ENCODE measurements at places on chromosomes 2 and 18.
A peak's percentile ranks its signal among the peaks of the same experiment; 100 is the strongest.

GRCh38 chr2:135037831-135038230 is 9.4 kb downstream of the MAP3K19 start:
- H3K27me3 ChIP-seq: no peaks in the 10 kb centered on the region
- H3K36me3 ChIP-seq: no peaks in the 10 kb centered on the region
- H3K4me1 ChIP-seq: no peaks in the 10 kb centered on the region
- H3K27ac ChIP-seq: no peak overlapping the region

DNA sequence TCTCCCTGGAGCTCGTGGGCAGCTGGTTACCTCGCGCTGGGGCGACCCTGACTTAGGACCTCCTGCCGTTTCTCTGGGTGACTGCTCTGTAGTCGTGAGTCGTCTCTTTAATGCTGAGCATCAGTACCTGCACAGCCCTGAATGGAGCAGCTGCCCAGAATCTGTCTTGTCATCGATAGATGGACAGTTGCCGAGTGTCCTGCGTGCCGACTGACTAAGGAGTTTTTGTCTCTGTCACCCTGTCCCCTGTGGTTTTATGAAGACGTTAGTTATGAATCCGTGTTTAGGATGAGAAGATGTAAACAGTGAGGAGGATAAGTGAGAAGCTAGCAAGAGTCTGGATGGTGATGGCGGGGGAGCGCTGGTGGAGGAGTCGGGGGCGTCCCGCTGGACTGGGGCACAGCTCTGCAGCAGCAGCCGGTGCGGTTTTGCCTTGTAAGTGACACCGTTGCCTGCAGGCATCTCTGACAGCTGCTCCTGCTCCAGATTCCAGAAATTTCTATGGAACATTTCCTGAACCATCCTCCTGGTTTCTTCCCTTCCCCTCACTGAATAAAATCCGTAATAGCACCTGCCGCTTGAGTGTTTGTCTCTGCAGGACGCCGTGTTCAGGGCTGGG is 13.3 kb downstream of the AGAP1 start:
- no peak overlapping the region for H3K27ac ChIP-seq
- H3K4me3 ChIP-seq: no peak overlapping the region
- H3K27me3 ChIP-seq: no peaks in the 10 kb centered on the region

DNA sequence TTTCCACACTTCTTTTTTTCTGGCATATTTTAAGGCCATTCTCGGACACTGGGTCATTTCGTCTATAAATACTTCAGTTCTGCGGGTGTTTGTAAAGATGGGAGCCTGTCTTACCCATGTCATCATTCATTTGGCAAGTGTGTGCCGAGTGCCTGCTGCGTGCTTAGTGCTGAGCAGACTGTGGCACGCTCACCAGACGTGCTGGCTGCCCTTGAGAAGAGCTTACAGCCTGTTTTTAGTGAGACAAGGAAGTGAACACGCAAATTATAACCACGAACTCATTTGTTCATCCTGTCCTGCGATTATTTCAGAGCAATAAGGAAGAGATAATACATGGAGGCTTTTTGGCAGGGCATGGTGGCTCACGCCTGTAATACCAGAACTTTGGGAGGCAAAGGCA is 10.4 kb upstream of the STON1 start:
- no peaks in the 10 kb centered on the region for H3K27me3 ChIP-seq
- no peaks in the 10 kb centered on the region for H3K4me1 ChIP-seq
- no peak for DNase-seq

- H3K36me3 ChIP-seq: no peaks in the 10 kb centered on the region
- DNase-seq: no peak
- H3K27ac ChIP-seq: no peak overlapping the region
- H3K27me3 ChIP-seq: no peaks in the 10 kb centered on the region
- H3K4me3 ChIP-seq: no peak overlapping the region
- no peaks in the 10 kb centered on the region for H3K4me1 ChIP-seq
Observed at GRCh38 chr2:8641301-8641965, 40.4 kb upstream of the ID2 start.

GRCh38 chr2:225534697-225535096 is 135.2 kb downstream of the NYAP2 start:
- no peaks in the 10 kb centered on the region for H3K4me1 ChIP-seq
- DNase-seq: no peak
- no peak overlapping the region for H3K4me3 ChIP-seq
- H3K36me3 ChIP-seq: no peaks in the 10 kb centered on the region
- no peaks in the 10 kb centered on the region for H3K27me3 ChIP-seq

GRCh38 chr2:223474893-223475292 is 127.3 kb downstream of the SCG2 start:
- H3K27me3 ChIP-seq: no peaks in the 10 kb centered on the region
- H3K36me3 ChIP-seq: no peaks in the 10 kb centered on the region
- DNase-seq: no peak

- no peaks in the 10 kb centered on the region for H3K36me3 ChIP-seq
- DNase-seq: no peak
- H3K27ac ChIP-seq: no peak overlapping the region
- no peaks in the 10 kb centered on the region for H3K27me3 ChIP-seq
- peaks cover 6% of the 10 kb centered on the region for H3K4me1 ChIP-seq
- H3K4me3 ChIP-seq: no peak overlapping the region
Observed at GRCh38 chr2:204799791-204800190, 254.5 kb downstream of the PARD3B start.

- H3K27me3 ChIP-seq: peaks cover 5% of the 10 kb centered on the region
- peak overlapping the region; percentile 54 for H3K4me3 ChIP-seq
- H3K27ac ChIP-seq: no peak overlapping the region
- H3K36me3 ChIP-seq: no peaks in the 10 kb centered on the region
Observed at GRCh38 chr2:127422559-127423477, 4.6 kb downstream of the PROC start.

DNA sequence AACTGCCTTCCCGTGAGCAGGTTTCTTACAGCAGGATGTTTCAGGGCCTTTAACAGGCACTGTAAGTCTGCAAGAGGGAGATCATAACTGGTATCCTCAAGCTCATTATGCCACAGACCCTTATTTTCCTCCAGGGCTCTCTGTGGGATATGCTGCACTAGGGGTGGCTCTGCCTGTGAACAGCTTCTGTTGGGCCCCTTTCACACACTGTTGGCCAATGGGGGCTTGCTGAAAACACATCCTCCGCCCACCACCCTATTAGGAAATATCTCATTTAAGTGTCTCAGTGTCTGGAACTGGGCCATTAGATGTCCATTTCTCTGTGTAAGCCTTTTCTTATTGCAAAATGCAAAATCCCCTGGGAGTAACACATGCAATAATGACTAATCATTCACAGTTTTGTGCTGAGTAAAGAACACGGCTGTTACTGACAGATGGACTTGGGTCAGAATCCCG is 414.3 kb upstream of the HS6ST1 start:
- H3K36me3 ChIP-seq: no peaks in the 10 kb centered on the region
- DNase-seq: no peak
- H3K4me3 ChIP-seq: no peak overlapping the region
- no peak overlapping the region for H3K27ac ChIP-seq

GRCh38 chr2:216683846-216684245 is 11.5 kb downstream of the IGFBP5 start:
- H3K27ac ChIP-seq: peak overlapping the region; percentile 86
- no peak overlapping the region for H3K4me3 ChIP-seq
- H3K4me1 ChIP-seq: peaks cover 98% of the 10 kb centered on the region

GRCh38 chr2:100419915-100420314 is 2.4 kb upstream of the CHST10 start:
- no peak overlapping the region for H3K4me3 ChIP-seq
- H3K27me3 ChIP-seq: no peaks in the 10 kb centered on the region
- H3K4me1 ChIP-seq: peaks cover 25% of the 10 kb centered on the region
- DNase-seq: no peak
- H3K36me3 ChIP-seq: no peaks in the 10 kb centered on the region
- no peak overlapping the region for H3K27ac ChIP-seq

GRCh38 chr2:128710729-128711128 is 392.1 kb upstream of the HS6ST1 start:
- H3K4me3 ChIP-seq: no peak overlapping the region
- DNase-seq: no peak
- no peaks in the 10 kb centered on the region for H3K36me3 ChIP-seq
- no peak overlapping the region for H3K27ac ChIP-seq

GRCh38 chr2:70080610-70081200 is 6.6 kb upstream of the PCBP1 start:
- no peaks in the 10 kb centered on the region for H3K27me3 ChIP-seq
- no peak overlapping the region for H3K27ac ChIP-seq
- no peak for DNase-seq
- H3K36me3 ChIP-seq: peaks cover 26% of the 10 kb centered on the region

GRCh38 chr2:105843476-105844374 is 99.0 kb downstream of the NCK2 start:
- H3K4me1 ChIP-seq: no peaks in the 10 kb centered on the region
- no peaks in the 10 kb centered on the region for H3K27me3 ChIP-seq
- no peaks in the 10 kb centered on the region for H3K36me3 ChIP-seq
- H3K27ac ChIP-seq: no peak overlapping the region

DNA sequence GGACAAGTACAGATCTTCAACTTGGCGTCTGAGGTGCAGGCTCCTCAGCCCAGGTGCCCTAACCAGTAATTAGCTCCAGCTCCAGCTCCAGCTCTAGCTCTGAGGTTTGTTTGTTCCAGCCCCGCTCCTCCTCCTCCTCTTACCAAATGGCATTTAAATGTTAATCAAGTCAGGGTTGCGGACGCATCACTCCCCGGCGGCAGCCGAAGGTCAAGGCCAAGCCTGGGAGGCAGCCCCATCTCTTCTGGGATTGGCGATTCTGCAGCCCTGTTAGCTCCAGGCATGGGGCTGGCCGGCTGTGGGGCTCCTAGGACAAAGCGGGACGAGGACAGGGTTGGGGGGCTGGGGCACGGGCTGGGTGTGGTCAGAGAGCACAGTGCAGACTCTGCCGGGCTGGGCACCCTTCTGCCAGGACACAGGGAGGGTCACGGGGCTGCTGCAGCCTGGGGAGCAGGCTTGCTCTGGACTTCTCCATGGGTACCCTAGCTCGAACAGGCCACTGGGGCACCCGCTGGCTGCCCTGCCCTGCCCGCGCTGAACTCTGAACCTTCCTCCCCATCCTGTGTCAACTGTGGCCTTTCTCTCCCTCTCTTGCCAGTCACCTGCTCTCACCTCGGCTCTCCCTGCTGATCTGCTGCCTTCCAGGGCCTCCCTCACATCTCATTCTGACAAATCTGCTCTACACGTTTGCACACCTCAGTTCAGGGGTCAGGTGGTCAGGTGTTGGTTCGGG is 203.3 kb downstream of the CELF4 start:
- no peak overlapping the region for H3K27ac ChIP-seq
- DNase-seq: no peak
- H3K4me3 ChIP-seq: no peak overlapping the region
- H3K4me1 ChIP-seq: no peaks in the 10 kb centered on the region
- H3K27me3 ChIP-seq: no peaks in the 10 kb centered on the region

DNA sequence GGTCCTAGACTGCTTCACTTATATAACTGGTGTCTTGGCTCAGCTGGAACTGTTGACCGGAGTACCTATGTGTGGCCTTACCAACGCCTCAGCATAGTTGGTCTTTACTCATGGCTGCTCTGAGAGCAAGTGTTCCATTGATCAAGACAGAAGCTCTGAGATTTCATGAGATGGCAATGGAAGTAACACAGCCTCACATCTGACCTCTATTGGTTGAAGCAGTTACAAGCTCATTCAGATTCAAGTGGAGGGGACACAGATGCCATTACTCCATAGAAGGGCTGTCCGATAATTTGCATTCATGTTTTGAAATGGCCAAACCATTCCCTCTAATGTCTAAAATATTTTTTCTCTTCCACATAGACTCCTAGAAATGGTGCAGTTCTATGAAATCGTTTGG is 46.4 kb upstream of the STK39 start:
- no peak overlapping the region for H3K4me3 ChIP-seq
- no peaks in the 10 kb centered on the region for H3K27me3 ChIP-seq
- no peak for DNase-seq

DNA sequence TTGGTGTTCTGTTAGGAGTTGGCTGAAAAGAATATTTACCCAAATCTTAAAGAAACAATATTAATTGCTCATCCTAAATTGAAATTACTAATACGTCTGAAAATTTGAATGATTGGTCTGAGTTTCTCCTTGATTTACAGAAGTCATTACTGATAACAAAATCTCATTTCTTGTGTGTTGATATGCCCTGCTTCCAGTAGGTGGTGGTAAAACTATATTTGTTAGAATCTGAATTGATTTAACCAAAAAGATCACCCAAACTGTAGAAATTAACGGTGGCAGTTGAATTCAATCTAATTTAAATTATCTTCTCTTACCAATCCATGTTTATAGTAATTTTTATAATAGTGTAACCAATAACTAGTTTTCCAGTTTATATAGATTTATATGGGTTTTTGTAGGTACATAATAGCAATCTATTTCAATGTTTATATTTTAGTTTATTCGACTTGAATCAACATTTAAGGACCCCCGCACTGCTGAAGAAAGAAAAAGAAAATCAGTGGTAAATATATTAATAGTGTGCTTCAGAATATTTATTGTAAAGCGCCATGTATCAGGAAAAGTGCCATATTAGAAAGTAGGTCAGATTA is 38.3 kb downstream of the PAPOLG start:
- no peak overlapping the region for H3K4me3 ChIP-seq
- DNase-seq: no peak
- H3K27ac ChIP-seq: no peak overlapping the region
- H3K27me3 ChIP-seq: no peaks in the 10 kb centered on the region
- no peaks in the 10 kb centered on the region for H3K4me1 ChIP-seq

Measured in thoracic aorta (tissue), 2 donors.